Suppressor macrophage treated with lipopolysaccharide for 4 hours (primary cell): ENCODE measurements at places on chromosomes 4 and X.

GRCh38 chrX:45329217-45329616 lies 128.5 kb upstream of the DIPK2B start:
- DNase-seq = no peak

- no peak for DNase-seq
These were observed 3.1 kb downstream of the PNMA6A start for GRCh38 chrX:153075366-153075765.

DNA sequence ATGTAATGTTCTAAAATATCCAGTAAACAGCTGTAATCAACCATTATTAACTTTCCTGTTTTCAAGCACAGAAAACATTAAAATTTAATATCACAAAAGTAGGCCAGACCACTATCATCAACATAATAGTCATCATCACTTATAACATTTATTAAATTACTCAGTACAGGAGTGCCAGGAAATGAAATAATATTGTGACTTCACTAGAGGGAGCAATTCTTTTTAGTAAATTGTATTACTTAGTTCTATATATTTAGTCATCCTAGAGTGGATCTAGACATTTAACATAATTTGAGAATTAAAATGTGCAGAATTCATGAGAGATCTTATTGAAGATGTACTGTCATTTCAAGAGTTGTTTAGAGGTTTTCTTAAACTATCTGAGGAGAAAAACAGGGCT lies 33.6 kb downstream of the PITX2 start:
- no peak for DNase-seq

GRCh38 chrX:72051589-72051988 lies 80.1 kb downstream of the RTL5 start:
- DNase-seq = no peak

- DNase-seq = no peak
These were observed 1039.1 kb upstream of the TENM3 start for GRCh38 chr4:181204109-181204508.

- no peak for DNase-seq
These were observed 56.4 kb upstream of the PAK3 start for GRCh38 chrX:111039606-111040005.

DNA sequence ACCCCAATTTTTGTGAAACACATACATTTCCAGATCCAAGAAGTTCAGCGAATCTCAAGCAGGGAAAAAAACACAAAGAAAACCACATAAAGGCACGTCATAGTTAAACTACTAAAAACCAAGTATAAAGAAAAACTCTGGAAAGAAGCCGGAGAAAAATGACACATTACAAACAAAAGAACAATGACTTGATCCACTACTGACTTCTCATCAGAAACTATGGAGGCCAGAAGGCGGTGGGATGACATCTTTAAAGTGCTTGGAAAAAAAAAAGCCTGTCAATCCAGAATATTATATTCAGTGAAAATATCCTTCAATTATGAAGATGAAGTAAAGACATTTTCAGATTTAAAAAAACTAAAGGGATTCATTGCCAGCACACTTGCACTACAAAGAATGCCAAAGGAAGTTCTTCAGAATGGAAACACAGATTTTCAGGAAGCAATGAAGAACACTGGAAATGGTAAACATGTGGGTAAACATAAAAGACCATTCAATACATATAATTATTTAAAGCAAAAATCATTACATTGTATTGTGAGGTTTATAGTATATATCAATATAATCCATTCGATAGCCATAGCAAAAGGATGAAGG lies 32.6 kb upstream of the PPP2R2C start:
- DNase-seq = no peak

DNA sequence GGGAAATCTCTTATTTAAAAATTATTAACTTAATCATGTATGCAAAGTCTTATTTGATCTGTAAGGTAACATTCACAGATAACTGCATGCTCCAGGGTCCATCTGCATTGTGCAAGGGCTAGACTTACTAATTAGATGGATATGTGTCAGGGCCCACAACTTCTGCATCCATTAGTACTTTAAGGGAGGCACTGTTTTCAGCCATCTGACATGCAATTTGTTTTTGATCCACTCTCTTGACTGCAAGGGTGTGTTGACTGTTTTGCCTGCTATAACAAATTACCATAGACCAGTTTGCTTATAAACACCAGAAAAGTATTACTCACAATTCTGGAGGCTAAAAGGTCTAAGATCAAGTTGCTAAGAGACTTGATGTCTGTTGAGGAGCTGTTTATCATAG lies 542.1 kb upstream of the HS3ST1 start:
- no peak for DNase-seq

GRCh38 chrX:155001873-155002272 lies 20.6 kb downstream of the F8 start:
- DNase-seq = no peak

- no peak for DNase-seq
These were observed 88.6 kb downstream of the HHIP start for GRCh38 chr4:144734522-144734921.

- DNase-seq = peak; percentile 44
These were observed 154.5 kb upstream of the GALNT7 start for GRCh38 chr4:173014113-173014558.

- no peak for DNase-seq
These were observed 503.5 kb upstream of the FAM47C start for GRCh38 chrX:36504625-36505024.

GRCh38 chr4:56475917-56476316 lies 8.5 kb downstream of the SRP72 start:
- no peak for DNase-seq

GRCh38 chr4:60655356-60655755 lies 544.8 kb upstream of the ADGRL3 start:
- DNase-seq = peak; percentile 3

GRCh38 chrX:16130707-16131106 lies 7.3 kb downstream of the GRPR start:
- no peak for DNase-seq
